ENCODE measurements at places on chromosomes 12 and 14.

- DNase-seq, result no peak
Measured at GRCh38 chr12:24933694-24934407, 15.1 kb downstream of the BCAT1 start.

DNA sequence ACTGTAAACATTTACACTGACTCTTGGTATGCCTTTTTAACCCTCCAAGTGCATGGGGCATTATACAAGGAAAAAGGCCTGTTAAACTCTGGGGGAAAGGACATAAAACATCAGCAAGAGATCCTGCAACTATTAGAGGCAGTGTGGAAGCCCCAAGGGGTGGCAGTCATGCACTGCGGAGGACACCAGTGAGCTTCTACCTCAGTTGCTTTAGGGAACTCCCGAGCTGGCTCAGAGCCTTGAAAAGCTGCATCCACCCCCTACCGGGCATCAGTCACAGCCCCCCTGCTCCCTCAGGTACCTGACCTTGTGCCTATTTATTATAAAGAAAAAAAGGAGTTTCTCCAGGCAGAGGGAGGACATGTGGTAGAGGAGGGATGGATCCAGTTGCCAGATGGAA, 695.6 kb upstream of the LMO3 start:
- no peak for DNase-seq

GRCh38 chr14:90611936-90612335, 204.3 kb downstream of the TTC7B start:
- DNase-seq, result no peak

DNA sequence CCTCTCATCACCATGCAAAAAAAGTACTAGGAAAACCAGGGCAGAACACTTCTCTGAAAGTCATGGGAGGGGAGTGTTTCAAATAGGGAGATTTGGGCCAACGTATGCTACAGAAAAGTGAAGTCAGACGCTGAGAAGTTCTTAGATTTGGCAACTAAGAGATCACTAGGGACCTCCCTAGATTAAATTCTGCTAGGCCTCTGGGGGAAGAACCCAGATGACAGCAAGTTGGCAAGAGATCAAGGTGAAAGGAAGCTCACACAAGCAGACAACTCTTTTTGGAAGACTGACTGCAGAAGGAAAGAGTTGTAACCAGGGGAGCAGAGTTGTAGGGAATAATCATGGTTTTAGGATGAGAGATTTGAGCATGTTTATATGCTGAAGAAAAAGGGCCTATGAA, 20.7 kb downstream of the IQSEC3 start:
- DNase-seq, result no peak

DNA sequence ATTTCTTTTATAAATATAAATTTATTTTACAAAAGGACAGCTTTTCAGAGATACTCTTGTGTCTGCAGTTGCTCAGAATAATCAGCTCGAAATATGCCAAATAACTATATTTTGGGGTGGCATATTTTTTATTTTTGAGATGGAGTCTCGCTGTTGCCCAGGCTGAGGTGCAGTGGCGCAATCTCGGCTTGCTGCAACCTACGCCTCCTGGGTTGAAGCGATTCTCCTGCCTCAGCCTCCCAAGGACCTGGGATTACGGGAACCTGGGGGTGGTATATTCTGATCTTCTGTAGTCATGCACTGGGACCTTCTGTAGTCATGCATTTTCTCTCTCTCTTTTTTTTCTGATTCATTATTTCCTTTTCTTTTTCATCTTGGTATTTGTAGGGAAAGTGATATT, 135.0 kb upstream of the AMIGO2 start:
- DNase-seq, result no peak

- DNase-seq, result no peak
Measured at GRCh38 chr12:119868992-119869391, 8.1 kb downstream of the CIT start.

- DNase-seq, result no peak
Measured at GRCh38 chr12:3328081-3328480, 162.9 kb upstream of the PRMT8 start.

- no peak for DNase-seq
Measured at GRCh38 chr14:70472253-70473159, 20.5 kb downstream of the ADAM21 start.

- no peak for DNase-seq
Measured at GRCh38 chr12:67080637-67081036, 188.5 kb upstream of the CAND1 start.

- DNase-seq, result no peak
Measured at GRCh38 chr14:37746140-37746832, 150.9 kb downstream of the TTC6 start.

DNA sequence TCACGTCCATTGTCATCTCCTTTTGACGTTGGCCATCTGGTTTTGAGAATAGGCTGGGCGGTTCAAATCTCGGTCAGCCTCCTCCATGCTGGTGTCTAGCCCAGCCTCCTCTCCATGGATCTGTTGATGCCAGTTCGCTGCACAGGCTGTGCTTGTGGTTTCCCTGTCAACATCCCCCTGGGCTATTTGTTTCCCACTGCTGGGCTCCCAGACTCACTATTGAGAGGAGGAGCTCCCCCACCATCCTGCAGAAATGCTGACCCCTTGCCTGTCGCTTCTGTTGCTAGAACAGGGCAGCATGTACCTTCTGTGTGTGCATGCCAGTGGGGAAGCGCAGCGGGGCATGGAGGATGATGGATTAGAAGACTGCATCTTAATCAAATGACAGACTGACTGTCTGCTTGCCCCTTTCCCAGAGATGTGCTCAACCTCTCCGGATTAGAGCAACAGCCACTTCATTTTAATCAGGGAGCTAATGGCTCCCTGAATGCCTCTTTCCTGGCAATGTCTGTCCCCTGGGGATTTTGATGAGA, 170.5 kb downstream of the TSPAN9 start:
- DNase-seq, result no peak

DNA sequence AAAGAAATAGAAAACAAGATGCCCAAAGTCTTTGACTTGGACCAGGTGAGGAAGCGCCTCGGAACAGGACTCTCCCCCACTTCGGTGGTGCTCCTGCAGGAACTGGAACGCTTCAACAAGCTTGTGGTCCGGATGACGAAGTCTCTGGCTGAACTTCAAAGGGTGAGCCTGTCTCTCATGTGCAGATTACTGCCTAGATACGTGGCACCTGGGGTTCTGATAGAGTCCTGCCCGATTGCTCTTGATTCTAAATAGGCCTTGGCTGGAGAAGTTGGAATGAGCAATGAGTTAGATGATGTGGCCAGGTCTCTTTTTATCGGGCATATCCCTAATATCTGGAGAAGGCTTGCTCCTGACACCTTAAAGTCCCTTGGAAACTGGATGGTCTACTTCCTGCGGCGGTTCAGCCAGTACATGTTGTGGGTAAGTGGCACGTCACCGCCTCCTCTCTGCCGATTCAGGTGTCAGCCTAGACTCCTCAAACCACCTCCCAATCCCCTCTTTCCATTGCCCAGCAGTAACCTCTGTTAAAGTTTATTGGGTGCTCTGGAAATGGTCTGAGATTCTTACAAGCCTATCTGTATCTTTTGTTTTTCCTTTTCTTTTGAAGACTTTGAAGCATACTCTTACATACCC, 40.8 kb downstream of the CCDC92 start:
- DNase-seq, result no peak

GRCh38 chr12:6928022-6928702, 403 bp downstream of the ATN1 start:
- no peak for DNase-seq

- DNase-seq, result no peak
Measured at GRCh38 chr12:40945772-40946171, 242.3 kb upstream of the PDZRN4 start.

DNA sequence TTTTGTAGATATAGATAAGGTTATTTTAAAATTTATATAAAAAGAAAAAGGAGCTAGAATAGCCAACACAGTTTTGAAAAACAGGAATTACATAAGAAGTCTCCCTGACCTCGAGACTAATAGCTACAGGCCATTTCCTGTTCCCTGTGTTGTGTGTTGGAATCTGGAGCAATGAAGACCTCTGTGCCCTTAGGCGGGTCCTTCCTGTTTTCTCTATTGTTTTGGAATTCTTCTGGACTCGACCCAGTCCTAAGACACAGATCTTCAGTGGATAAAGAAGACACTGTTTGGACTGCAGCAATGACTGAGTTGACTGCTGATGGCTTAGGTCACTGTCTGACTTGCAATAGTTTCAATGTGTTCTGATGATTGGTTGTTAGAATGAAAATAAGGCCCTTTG, 26.2 kb downstream of the SNRPF start:
- DNase-seq, result no peak

GRCh38 chr14:72701605-72702004, 192.3 kb downstream of the DPF3 start:
- DNase-seq, result no peak

- DNase-seq, result no peak
Measured at GRCh38 chr12:79023784-79024183, 159.2 kb downstream of the SYT1 start.

DNA sequence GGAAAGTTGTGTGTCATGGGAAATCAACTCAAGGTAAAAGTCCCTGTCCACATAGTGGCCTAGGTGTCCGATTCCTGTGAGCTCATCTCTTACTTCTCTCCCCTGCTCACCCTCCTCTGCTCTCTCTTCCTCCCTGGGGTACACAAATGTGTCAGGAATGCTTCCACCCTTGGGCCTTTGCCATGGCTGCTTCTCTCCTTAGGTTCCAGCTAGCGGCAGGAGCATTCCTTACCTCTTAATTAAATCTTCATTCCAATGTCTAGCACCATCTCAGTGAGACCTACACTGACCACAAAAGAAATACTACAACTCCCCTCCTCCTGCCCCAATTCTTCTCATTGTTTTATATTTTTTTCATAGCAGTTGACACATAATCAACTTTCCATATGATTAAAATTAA, 298.6 kb downstream of the PDZRN4 start:
- DNase-seq, result no peak

DNA sequence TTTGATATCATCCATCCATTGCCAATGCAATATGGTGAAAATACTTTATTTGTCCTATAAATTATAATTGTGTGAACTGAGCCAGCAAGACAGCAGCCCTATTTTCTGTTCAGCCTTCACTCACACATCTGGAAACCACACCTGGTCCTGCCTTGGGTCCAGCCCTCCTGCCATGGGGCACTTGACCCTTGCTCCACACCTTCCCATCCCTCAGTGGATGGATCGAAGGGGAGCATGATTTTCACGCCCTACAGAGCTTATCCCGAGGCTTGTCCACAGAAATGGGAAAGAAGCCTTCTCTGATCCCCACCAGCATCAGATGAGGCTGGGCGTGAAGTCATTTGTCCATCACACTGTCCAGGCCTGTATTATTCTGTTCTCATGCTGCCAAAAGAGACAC, 10.1 kb downstream of the TMEM132D start:
- no peak for DNase-seq

- no peak for DNase-seq
Measured at GRCh38 chr14:81219759-81220579, 790 bp downstream of the GTF2A1 start.

DNA sequence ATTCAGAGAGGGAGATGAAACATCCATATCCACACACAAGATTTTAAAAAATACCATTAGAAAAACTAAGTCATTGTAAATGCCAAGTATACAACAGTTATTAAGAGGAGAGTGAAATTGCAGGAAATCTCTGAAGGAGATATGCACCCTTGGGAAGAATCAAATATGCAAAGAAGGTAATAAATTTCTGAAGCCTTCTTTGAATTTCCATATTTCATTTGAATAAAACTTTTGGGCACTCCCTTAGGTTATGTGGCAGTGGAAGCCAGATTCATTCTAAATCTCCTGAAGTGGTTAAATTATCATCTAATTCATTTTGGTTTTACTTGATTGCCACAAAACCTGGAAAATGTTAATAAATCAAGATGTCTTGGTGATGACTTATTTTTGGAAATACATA, 138.9 kb upstream of the CLEC14A start:
- DNase-seq, result no peak

- no peak for DNase-seq
Measured at GRCh38 chr14:91837076-91837475, 30.3 kb downstream of the TC2N start.

- DNase-seq, result no peak
Measured at GRCh38 chr12:117101953-117102799, 3.0 kb upstream of the TESC start.

- no peak for DNase-seq
Measured at GRCh38 chr14:101062601-101063000, 159.1 kb upstream of the RTL1 start.

DNA sequence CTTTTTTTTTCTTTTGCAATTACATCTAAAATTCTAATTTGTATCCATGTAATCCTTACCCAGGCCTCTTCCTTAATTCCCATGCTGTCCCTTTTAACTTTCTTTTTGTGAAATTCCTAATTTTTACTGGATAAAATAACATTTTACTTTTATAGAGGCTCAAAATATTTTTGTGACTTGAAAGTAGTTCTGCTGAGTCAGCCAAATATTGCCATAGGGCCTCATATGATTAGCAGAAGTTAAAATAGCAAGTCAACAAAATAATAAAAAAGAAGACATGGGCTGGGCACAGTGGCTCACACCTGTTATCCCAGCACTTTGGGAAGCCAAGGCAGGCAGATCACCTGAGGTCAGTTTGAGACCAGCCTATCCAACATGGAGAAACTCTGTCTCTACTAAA, 2.0 kb downstream of the C3AR1 start:
- no peak for DNase-seq
